ENCODE measurements at places on chromosomes 13 and 19.

DNA sequence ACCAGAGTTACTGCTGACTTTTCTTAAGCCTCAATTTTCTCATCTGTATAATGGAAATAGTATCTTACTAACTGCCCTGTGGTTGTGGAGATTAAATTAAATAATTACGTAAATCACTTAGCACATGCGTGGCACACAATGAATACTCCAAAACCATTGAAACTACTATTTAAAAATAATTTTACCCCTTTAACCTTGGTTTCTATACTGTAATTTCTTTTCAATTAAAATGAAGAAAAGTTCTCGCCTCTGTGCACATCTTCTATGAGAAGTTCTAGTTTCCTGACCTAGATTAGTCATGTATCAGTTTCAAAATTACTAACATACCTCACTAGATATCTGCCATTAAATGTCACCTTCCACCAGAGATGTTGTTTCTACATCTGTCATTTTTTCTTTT is 5.7 kb downstream of the SLITRK1 start:
- no peak for DNase-seq

GRCh38 chr19:44850641-44851109 is 4.6 kb downstream of the NECTIN2 start:
- no peak for DNase-seq

- no peak for DNase-seq
Observed at GRCh38 chr19:38434549-38435051, 1.1 kb downstream of the RYR1 start.

DNA sequence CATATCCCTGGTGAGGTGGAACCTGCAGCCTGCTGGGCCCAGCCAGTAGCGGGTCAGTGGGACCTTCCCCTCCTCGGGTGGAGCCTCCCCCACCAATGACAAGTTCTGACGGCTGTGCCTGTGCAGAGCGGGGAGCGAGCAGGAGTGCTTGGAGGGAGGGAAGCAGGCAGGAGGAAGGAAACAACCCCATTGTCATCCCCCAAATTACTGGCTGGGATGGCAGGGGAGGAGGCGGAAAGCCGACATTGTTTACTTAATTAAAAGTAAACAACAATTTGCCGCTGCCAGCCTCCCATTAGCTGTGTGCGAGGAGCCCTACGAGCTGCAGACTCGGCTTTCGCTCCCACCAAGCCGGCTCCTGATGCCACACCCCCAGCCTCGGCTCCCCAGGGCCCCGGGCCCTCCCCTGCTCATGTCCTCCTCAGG is 45.5 kb downstream of the LYL1 start:
- DNase-seq, result no peak

GRCh38 chr19:28949027-28949426 is 263.9 kb downstream of the UQCRFS1 start:
- DNase-seq, result no peak

Measured in NCI-H1694 treated with DMSO at 0.1 percent for 48 hours (cell line).